Diencephalon (tissue), 1 donor: ENCODE measurements at places on chromosomes 5 and 9. TPM values are rescaled to one million over a fixed set of nuclear protein-coding genes. Genes with fewer than 3 reads are reported as not detected.

Gene ZDHHC11
- 10.4 TPM for total RNA-seq

Gene SLC34A3
- total RNA-seq, result not detected

Gene LCN9
- not detected for total RNA-seq

Gene OR13C3
- total RNA-seq, result 0.46 TPM

Gene NR3C1
- total RNA-seq, result 39.7 TPM

Gene CSF2
- not detected for total RNA-seq

Gene DBH
- total RNA-seq, result under 0.01 TPM

Gene SPINK7
- not detected for total RNA-seq

Gene PRRX2
- not detected for total RNA-seq

Gene ARAP3
- total RNA-seq, result 4.8 TPM

Gene CLIC3
- total RNA-seq, result not detected
